ENCODE measurements at places on chromosomes 7 and 10. TPM values are rescaled to one million over a fixed set of nuclear protein-coding genes. Genes with fewer than 3 reads are reported as not detected.

Gene OPN1SW
- total RNA-seq, result not detected

Gene EZH2
- total RNA-seq, result 16.0 TPM

- no peak for DNase-seq
Observed at GRCh38 chr10:123463181-123463580, 203.0 kb upstream of the GPR26 start.

- DNase-seq, result no peak
Observed at GRCh38 chr10:25530306-25530705, 355.5 kb downstream of the GPR158 start.

Gene FGL2
- total RNA-seq, result 1.6 TPM

DNA sequence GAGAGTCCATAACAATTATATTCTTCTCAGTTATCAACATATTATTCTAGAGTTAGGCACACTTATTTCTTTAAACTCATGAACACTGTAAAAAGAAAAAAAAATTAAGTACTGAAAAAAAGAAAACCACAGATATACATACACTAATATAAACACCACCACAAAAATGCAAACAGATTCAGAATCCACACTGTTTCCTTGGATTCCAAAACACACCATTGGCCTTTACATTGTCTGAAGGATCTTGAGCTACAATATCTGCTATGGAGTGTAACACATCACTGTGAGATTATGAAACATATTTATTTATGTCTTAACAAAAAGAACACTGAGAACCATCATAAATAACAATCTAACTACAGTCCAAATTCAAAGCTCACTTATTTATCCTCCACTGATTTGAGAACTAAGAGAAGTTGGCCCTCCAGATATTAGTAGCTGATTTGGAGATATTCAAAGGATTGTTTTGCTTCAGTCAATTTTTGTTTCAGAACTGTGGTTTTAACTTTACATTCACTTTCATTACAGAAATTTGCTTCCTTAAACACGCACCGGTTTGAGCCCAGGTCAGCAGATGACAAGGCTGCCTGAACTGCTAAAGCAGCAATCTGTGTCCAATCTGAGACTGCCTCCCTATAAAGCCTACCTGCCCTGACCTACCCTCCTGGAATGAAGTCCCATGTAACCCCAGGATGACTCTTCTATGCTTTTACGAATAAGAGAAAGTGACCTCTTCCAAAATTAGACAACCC is 47.0 kb upstream of the CDK1 start:
- DNase-seq, result no peak

GRCh38 chr10:14532473-14533251 is 201.9 kb upstream of the FRMD4A start:
- no peak for DNase-seq

GRCh38 chr10:44471410-44471809 is 86.5 kb upstream of the CXCL12 start:
- DNase-seq, result no peak

DNA sequence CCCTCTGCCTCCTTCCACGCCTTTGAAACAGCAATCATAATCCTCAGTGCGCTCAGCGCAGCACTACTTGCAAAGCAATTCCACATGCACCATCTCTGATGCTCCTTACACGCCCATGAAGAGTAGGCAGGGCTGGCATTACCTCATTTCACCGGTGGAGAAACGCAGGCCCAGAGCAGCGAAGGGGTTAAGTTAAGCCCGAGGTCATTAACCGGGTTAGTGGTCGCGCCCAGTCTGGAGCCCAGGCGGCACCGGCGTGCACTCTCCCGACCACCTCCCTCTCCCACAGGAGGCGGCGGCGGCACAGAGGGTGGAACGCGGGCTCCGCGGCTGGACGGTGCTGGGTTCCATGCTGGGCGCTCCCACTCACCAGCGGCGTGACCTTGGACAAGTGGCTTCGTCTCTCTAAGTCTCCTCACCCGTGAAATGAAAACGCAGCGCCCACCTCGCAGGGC is 515 bp downstream of the FASTK start:
- DNase-seq, result no peak

All from CD4-positive, alpha-beta T cell (primary cell).